ENCODE measurements at places on chromosomes 2 and 18.

DNA sequence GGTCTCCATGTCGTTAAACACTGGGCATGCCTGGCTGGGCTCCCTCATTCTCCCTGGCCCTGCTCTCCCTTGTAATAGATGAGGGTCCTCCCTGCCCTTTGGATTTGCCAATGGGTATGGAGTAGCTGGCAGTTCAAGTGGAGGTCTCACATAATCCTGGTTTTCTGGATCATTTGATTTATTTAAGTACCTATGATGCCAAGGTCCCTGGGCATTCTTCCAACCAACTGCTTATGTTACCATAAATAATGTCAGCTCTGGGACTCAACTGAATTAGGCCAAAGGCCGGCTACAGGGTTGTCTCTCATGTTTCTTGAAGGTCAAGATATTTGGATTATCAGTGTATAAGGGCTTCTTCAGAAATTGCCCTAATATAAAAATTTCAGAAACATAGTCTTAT lies 104.9 kb upstream of the LYPD6 start:
- DNase-seq, result no peak

GRCh38 chr2:206471524-206472062 lies 28.3 kb downstream of the ADAM23 start:
- no peak for DNase-seq

GRCh38 chr2:238897122-238897880 lies 49.4 kb downstream of the TWIST2 start:
- DNase-seq, result no peak

- DNase-seq, result no peak
Observed at GRCh38 chr2:72148837-72149555, 1.3 kb upstream of the CYP26B1 start.

DNA sequence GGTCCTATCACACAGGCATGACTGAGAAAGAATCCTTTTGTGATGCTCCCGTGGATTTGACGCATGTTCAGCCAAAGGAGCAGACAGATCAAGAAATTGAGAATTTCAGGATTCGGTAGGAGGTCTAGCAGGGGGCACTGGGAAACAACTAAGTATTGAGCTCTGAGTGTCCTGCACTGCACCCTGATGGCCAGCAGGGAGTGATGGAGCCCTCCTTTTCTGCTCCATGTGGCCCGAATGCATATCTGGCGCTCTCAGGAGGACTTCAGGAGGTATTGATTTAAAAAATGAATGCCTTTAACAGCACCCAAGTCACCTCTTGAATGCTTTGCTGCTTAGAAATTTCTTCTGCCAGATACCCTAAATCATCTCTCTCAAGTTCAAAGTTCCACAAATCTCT lies 58.0 kb downstream of the ZNF519 start:
- no peak for DNase-seq

GRCh38 chr2:144358374-144358964 lies 161.4 kb downstream of the ZEB2 start:
- DNase-seq, result no peak

DNA sequence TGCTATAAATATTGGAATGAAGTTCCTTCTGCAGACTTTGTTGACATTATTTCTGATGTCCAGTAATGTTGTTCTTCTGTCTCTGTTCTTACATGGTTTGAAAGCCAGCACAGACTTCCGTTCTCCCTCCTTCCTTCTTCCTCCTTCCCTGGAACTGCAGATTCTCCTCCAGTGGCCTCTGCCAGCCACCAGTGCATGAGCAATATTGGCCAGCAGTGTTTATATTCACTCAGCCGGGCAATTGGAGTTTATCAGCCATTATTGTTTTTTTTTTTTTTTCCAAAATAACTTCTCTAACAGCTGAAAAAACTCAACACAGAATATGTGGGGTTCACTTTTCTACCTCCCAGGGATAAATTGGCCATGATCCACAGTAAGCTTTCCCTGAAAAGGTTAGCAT lies 86.8 kb downstream of the ADCYAP1 start:
- no peak for DNase-seq

GRCh38 chr18:73615506-73615905 lies 532.1 kb downstream of the FBXO15 start:
- no peak for DNase-seq

DNA sequence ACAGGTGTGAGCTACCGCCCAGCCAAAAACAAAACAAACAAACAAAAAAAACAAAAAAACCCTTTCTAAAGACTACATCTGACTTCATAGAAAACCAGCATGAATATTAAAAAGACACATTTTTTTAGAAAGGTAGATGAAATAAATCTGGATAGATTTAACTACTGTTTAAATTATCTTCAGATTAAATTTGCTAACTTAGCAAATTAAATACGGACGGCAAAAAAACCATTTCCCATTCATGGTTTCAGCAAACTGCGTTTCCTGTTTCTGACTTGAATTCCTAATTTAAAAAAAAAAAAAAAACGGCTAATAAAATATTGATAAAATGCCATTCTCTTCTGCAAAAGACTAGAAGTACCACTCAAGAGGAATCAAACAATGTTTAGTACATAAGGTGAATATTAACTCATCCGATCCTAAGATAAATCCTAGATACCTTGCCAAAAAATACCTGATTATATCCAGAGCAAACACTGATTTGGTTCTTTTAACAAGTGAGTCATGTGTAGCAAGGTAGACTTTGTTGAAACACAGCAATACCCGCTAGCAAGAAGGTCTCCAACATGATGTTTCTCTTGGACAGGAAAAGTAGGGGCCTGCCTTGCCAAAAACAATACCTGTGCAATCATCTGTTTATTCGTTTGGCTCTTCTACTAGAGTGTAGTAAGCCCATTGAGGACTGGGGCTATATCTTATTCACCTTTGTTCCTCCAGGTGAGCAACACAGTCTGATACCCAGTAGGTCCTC lies 96.2 kb downstream of the BARD1 start:
- DNase-seq, result no peak

GRCh38 chr2:127072970-127073369 lies 34.0 kb downstream of the BIN1 start:
- DNase-seq, result no peak

GRCh38 chr2:120245520-120246332 lies 6.9 kb upstream of the RALB start:
- no peak for DNase-seq

- no peak for DNase-seq
Observed at GRCh38 chr2:121905201-121905600, 149.8 kb downstream of the TSN start.

DNA sequence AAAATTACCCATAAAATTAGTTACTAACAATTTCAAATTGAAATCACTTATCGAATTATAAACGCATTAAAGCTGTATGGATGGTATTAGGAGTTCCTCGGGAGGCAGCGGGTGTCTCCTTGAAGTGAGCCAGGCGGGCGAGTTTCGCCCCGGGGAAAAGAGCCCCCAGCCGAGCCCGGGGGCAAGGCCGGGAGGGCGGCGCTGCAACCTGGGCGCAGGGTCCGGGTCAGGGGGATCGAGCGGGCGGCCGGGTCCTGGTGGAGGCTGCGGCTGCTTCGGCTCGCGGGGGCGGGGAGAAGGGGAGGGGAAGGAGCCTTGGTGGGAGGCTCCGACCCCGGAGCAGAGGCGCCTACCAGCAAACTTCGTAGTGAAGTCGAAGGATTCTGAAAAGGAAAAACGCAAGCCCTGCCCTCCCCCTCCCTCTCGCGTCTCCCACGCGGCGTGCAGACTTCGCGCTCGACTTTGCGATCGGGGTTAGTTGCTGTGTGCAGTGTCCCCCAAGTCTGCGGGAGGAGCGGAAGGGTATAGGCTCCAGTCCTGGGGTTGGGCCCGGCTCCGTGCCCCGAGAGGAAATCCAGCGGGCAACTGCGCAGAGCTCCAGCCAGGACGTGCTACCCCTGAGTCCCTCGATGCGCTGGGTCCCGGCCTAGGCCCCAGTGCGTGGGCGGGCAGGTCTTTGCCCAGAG lies 140.8 kb downstream of the MEIS1 start:
- no peak for DNase-seq

- DNase-seq, result no peak
Observed at GRCh38 chr18:71336576-71337210, 1047.8 kb downstream of the SOCS6 start.

Measured in CMK (cell line).